ENCODE measurements at places on chromosomes 12 and 14.

DNA sequence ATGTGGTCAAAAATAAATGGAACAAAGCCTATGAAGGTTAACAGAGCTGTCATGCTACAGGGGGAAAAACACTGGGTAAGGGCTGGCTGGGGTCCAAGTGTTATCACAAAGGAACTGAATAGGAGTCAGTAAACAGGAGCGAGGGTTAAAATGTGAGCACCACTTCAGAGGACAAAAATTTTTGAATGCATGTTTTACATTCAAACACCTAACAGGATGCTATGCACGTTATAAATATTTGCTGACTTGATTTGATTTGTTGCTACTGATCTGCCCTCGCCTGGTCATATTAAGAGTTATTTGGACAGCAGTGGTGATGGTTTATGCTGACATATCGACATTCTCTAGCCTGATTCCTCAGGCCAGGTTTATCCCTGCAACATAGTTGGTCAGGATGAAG is 7.4 kb upstream of the KTN1 start:
- DNase-seq = peak; percentile 80

DNA sequence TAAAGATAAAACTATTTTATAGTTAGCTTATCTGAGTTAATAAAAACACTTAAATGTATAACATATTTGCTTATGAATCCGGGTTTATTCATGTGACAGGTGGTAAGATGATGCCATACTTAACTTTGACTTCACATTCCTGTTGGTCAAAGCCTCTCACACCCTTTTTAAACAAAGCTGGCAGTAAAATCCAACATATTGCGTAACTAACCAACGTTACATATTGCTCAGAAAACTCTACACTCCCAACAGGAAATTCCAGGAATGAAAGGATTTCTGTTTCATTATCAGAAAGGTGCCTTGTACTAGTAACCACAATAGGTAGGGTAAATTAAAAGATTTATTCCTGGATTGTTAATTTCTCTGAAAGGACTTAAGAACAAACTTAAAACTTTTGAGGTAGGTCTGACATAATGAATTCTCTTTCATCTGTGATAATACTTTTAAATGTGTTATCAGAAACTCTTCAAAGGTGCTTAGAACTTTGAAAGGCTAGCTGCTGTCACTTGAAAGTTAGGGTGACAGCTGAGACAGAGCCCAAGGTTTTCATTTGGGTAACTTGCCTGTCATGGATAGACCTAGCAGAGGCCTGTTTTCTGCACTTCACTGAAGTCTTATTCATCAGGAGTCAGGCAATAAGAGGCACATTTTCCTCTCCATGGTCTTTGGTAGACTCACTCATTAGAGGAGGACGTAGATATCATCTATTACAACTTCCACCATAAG is 23.8 kb upstream of the CATSPERB start:
- DNase-seq = no peak

- no peak for DNase-seq
Observed at GRCh38 chr12:40012711-40013110, 93.2 kb downstream of the SLC2A13 start.

GRCh38 chr14:73232984-73233383 is 4.3 kb upstream of the PAPLN start:
- no peak for DNase-seq

DNA sequence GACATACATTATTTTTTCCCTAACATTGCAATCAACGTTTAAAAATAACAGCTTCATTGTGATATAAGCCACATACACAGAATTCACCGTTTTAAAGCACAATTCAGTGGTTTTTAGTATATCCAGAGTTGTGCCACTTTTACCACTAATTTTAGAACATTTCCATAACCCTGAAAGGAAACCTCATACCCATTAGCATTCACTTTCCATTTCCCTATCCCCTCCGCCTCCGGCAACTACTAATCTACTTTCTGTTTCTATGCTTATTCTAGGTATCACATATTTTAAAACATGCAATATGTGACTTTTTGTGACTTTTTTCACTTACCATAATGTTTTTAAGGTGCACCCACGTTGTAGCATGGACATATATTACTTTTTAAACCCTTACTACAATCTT is 55.6 kb upstream of the ISM2 start:
- DNase-seq = no peak

- DNase-seq = no peak
Observed at GRCh38 chr14:102034301-102034700, 52.5 kb downstream of the HSP90AA1 start.

DNA sequence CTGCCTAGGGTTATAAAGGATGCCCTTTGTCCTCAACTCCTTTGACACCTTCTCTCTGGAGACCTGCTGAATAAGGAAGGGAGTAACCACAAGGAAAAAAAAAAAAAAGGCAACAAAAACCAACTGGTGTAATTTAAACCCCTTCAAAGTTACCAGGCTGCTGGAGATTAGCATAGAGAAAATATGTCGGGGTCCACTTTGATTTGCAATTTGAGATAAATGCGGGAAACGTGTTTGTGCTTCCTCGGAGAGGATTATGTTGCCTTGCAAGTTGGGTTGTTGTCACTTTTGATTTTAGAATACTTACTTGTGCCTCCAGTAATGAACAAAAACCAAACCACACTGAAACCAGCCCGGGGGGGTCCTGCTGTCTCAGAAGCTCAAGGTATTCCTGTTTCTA is 200.2 kb upstream of the MYL2 start:
- DNase-seq = no peak

DNA sequence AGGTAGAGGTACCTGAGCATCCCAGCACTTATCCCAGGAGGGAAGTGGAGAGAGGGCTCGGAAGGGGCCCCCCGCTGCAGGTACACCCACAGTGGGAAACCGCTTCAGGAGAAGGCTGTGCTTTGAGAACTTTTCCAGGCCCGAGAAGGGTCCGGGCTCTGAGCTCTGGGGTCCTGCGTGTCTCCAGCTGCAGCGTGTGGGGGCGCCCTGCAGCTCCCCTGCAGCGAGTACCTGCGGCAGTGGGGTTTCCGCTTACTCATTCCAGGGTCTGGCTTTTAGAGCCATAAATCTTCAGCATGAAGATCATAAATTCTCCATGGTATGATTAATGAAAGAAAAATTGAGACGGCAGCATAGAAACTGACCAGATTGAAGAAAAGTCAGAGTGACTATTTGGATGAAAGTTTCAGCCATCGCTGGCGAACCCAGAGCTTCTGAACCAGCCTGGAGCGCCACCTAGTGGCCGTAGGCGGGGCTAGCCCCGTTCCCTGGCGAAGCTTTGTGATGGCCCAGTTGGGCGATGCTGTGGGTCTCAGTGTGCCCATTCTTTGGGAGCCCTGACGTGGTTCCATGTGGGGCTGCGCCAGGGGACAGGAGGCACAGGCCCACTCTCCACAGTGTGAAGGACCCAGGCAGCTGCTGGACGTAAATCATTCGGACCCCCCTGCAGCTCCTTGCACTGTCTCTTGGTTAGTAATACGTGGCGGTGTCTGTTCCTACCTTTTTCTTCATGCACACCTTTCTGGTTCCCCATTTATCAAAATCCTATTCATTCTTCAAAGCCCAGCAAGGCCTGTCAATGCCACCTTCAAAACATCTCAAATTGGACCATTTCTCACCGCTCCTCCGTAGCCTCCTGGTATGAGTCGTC is 198.2 kb downstream of the TSPAN9 start:
- peak; percentile 77 for DNase-seq

- peak; percentile 78 for DNase-seq
Observed at GRCh38 chr14:24312736-24313507, 1.6 kb downstream of the LTB4R start.

- peak; percentile 91 for DNase-seq
Observed at GRCh38 chr12:31715283-31715825, 13.5 kb downstream of the AMN1 start.

- peak; percentile 35 for DNase-seq
Observed at GRCh38 chr12:123387508-123388176, 3.7 kb downstream of the KMT5A start.

GRCh38 chr12:106942775-106943174 is 12.9 kb upstream of the TMEM263 start:
- peak; percentile 68 for DNase-seq

GRCh38 chr14:92534932-92535643 is 21.5 kb downstream of the RIN3 start:
- peak; percentile 57 for DNase-seq

DNA sequence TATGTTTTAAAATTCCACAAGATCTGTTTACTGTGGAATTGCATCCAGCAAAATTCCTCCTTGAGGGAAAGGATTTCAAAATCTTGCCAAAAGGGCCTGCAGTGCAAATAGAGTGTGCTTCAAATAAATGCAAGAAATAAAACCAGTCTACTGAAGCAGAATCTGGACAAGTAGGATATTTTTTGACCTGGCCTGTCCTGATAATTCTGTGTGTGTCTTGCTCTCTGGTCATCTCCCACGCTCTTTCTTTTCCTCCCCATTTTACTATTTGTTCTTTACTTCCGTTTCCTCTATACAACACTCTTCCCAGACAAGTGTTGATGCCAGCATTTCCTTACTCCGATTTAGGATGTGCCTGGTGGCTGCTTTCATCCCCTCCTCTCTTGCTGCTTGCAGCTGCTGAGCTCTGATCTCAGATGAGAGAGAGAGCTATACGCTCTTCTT is 115.9 kb downstream of the GPR135 start:
- DNase-seq = no peak

- no peak for DNase-seq
Observed at GRCh38 chr12:90074086-90074485, 365.4 kb upstream of the ATP2B1 start.

GRCh38 chr12:15165012-15165659 is 56.1 kb downstream of the RERG start:
- DNase-seq = no peak

Data from hematopoietic multipotent progenitor cell treated with erythropoietin and hydrocortisone succinate and interleukin-3 and kit ligand, for 6 days (in vitro differentiated cells).